ENCODE measurements at places on chromosomes 16 and 17.

DNA sequence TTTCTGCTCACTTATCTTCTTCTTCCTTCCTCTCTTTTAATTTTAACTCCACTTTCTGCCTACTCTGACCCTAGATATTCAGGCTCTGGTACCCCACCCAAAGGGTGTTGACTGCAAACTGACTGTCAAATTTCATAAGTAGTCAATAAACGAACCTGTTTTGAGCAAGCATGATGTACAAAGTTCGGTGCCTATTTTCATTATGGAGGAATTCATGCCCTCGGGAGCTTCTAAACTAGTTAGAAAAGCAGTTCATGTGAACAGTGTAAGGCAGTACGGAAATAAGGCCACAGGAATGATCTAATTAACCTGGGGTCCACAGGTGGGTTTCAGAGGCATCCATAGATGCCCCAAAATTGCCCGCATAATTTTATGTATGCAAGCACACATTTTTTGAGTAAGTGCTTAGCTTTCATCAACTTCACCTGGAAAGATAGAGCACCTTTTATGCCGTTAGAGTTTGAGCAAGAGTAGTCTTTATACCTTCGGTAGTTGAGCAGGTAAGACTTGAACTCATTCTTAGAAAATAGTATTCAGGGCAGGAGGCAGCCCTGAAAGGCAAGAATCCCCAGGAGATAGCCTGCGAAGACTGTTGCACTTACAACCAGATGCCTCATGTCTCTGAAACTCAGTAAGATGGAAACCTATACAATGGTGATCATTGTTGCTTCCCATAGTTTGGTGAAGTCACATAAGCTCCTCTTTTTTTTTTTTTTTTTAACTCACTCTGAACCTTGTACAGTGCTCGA is 36.6 kb upstream of the TBX2 start:
- DNase-seq: no peak

GRCh38 chr17:12667299-12667958 is 1.7 kb downstream of the MYOCD start:
- no peak for DNase-seq

DNA sequence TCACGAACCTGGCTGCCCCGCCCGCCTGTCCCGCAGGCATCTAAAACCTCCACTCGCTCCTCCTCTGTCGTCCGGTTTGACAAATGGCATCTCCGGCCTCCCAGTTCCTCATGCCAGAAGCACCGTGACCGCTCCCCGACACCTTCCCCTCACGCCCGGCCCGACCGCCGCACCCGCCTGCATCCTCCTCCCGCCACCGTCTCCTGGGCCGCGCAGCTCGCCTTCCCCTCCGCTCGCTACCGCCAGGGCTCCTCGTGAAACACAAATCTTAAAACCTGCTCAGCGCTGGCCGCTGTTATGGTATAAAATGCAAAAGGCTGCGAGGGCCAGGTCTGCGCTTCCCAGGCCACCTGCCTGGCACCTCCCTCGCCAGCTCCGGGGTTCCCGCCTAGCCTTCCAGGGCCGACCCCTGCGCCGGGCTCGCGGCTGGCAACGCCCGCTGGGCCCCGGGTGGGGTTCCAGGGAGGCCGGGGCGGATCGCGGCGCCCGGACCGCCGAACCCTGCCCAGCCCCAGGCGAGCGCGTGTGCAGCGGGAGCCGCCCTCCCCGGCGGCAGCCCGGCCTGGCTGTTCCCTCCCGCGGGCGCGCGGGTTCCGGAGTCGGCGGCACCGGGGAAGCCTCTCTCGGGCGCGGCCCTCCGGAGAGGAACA is 488 bp downstream of the SPSB3 start:
- DNase-seq: no peak

DNA sequence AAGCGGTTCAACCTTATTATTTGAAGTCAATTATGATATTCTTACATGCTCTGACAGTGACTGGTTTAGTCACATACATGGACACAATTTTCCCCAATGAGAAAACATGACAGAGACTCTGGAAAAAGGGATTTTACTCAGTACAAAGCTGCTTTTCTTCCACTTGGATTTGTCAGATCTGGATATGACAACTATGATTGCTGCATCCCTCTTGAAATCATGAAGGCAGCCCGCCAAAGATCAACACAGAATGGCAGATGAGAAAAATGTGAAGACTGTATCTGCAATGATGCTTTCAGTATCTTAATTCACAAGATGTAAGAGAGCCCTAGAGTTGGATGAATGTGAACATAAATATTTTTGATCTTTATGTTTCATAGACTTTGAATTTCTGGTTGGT is 439.6 kb downstream of the CDH8 start:
- no peak for DNase-seq

- no peak for DNase-seq
Measured at GRCh38 chr17:79792341-79792871, 4.5 kb downstream of the CBX8 start.

DNA sequence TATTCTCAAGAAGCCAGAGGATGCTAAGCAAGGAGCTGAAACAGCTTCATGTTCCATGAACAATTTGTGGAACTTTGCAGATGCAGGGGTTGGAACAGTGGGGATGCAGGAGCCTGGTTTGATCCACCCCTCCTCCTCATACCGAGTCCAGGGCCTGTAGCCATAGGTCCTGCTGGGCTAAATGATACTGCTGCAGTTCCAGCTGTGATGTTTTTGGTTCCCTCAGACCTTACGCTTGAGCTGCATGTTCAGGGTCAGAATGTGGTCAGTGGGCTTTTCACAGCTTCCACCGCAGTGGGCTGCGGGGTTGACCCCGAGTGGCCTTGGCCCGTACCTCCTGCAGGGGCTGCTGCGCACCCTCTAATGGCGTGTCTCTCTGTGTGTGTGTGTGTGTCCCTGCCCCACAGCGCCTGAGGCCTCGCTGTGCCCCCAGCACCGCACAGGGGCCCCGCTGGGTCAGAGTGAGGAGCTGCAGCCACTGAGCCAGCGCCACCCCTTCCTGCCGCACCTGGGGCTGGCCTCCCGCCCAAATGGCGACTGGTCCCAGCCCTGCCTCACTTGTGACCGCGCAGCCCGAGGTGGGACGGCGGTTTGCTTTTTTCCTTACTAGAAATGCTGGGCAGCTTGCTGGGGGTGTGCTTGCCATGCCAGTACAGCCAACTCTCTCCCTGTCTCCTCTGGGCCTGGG is 48.2 kb downstream of the EPN2 start:
- no peak for DNase-seq

GRCh38 chr17:40859536-40859935 is 7.5 kb downstream of the KRT12 start:
- no peak for DNase-seq

DNA sequence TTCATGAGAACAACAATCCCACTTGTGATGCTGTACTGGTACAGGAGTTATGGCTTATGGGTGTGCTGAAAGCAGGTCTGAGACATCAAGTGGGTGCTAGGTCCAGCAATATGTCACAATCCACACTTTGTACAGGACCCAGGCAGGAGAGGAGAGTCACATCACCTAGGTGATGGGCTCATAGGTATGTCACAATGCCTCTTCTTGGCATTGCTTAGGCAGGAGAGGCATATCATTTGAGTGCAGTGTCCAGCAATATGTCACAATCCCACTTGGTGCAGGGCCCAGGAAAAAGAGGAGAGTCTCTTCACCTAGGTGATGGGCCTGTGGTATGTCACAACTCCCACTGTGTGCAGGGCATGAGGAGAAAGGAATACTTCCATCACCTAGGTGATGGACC is 2110.0 kb downstream of the TP53TG3F start:
- DNase-seq: no peak

GRCh38 chr17:62781356-62781755 is 26.8 kb downstream of the MARCHF10 start:
- DNase-seq: no peak

GRCh38 chr17:60751884-60752283 is 74.2 kb downstream of the BCAS3 start:
- no peak for DNase-seq

DNA sequence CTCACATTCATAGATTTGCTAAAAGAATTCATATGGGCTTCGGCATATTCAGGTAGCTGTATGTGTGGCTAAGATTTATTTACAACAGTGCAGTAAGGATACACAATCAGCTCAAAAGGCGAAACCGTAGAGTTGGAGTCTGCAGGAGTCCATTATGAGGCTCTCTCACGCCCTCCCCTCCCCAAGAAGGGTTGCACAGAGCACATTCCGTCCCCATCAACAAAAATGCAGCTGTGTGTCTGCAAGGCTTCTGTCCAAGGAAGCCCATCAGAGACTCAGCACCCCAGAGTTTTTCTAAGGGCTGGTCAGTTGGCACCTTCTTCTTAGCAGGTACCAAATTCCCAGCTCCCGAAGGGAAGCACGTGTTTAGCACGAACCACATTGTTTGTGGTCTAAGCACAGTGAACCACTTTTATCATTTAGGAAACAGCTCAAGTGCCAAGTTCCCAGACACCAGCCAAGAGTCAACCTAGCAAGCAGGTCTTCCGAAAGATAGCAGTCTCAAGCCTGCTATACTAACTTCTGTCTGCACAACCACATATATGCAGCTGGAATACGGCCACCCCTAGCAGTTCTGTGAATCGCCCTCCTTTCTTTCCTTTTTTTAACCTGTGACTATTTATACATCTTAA is 28.5 kb upstream of the MEAK7 start:
- DNase-seq: no peak

DNA sequence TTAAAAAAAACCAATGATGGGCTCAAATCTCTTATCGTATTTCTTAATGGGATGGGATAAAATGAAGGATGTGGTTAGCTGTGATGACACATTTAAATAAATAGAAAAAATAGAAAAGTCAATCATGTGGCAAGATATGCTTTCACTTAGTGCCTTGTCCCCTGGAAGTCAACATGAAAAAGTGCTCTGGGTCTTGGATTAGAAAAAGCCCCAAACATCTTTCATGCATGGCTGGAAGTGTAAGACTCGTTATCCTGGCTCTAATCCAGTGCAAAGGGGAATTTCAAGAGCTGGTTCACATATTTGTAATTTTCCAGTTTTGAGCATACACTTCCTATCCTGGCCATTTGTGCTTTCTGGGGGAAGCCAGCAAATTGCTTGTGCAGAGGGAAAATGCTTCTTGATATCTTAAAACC is 160.9 kb downstream of the MAP2K6 start:
- no peak for DNase-seq

All from stimulated activated CD8-positive, alpha-beta memory T cell treated with anti-CD3 and anti-CD28 coated beads, Interleukin-4, amount 100 ng/mL, for 24 hours (primary cell).